ENCODE measurements at places on chromosomes 2 and 18.

DNA sequence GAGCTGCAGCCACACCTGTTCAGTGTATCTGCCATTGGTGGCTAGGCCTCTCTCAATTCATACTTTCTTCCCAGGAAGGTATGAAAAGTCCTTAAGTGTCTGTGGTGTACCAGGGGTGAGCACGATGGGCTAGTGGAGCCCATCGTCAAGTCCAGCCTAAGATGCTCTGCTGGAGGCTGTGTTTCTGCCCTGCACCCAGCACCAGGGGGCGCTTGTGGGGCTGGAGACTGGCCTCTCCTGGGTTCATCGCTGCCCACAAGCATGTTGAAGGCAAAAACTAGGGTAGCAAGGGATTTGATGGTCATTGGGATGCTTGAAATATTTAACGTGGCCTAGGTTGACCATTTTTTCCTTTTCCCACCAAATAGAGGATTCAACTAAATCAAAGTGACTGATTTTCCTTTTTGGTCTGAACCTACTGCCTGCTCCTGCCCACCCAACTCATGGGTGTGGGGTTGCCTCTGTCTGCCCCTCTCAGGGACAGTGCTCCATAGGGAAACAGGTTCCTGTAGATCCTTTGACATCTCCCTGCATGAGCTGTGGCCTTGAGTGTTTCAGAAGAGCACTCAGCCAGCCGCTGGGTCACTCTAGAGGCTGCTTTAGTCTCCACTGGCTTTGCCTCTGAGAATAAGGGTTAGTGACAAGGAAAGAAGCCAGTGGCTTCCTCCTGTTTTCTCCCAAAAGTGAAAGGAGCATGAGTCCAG, 59.0 kb downstream of the TPGS2 start:
- peak; percentile 15 for DNase-seq

DNA sequence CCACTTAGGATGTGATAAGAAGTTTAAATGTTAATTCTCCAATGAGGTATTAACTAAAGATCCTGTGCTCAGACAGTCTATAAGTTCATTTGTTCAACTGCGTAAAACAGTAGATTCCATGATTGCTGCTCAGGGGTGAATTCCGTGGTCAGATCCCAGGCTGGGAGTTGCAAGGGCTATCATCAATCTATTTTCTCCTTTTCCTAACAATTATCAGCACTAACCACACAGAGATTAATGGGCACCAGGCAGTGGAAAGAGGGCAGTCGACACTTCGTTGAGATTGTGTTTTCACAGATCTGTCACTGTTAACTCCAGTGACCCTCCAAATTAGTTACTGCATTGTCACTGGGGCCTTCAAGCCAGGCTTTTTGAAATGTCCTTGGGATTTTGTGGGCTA, 154.1 kb upstream of the SPRED2 start:
- no peak for DNase-seq

- peak; percentile 62 for DNase-seq
Observed at GRCh38 chr2:222982010-222982908, 69.7 kb upstream of the KCNE4 start.

DNA sequence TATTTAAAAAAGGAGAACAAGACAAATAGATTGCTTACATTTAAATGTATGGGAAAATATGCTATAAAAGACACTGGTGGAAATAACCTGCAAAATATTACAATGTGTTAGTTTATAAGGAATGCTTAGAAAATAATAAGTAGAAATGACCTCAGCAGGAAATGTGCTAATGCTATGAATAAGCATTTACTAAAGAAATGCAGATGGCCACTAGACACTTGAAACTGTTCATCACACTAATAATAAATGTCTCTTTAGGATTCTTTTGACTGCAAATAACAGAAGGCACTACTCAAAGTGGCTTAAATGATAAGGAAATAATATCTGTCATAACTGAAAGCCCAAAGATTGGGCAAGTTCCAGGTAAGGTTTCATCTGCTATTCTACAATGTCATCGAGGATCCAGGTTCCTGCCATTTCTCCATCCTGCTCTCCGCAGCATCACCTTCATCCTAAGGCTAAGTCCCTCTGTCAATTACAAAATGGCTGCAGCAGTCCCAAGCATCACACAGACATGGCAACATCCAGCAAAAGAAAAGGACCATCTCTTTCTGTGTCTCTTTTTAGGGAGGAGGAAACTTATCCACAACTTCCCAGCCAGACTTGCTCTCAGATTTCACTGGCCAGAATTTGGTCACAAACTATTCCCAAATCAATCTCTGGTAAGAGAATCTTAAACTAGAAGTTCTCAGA, 21.9 kb downstream of the METTL8 start:
- no peak for DNase-seq

- DNase-seq, result peak; percentile 39
Observed at GRCh38 chr18:35026407-35027061, 14.7 kb upstream of the MAPRE2 start.

DNA sequence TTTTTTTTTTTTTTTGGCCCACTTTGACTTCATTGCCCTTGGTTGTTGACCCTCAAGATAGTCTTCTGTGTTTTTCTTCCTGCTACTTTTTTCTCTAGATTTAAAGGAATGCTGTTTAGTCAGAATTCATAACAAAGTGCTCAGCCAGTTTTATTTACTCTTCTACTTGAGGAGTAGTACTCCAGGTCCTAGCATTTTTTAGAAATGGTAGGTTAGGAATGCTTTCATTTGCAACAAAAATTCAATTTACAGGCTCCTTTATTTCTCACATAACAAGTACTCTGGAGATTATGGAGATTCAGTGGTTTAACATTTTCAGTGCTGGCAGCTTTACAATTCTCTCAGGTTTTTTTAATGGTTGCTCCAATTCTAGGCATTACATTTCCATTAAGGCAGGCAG, 58.2 kb downstream of the KIAA1328 start:
- DNase-seq, result no peak

DNA sequence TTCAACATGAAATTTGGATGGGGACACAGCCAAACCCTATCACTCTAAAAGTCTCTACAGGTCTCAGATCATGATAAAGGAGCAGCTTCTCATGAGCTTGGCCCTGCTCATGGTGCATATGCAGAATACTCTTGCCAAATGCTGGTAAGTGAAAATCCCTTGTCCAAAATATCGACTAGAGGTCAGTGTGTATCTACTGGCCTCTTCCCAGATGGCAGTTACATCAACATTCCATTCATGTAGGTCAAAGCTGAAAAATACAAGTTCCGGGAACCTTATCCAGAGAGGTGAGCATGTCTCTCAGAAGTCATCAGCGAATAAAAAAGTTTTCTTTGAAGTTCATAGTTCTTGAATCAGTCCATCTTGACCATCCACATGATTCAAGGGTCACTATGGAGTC, 7.6 kb upstream of the NT5C1B start:
- DNase-seq, result no peak

GRCh38 chr18:8188184-8188583, 421.1 kb upstream of the RAB12 start:
- no peak for DNase-seq

GRCh38 chr2:74250189-74250631, 51.8 kb downstream of the MTHFD2 start:
- peak; percentile 71 for DNase-seq

- peak; percentile 97 for DNase-seq
Observed at GRCh38 chr2:10447895-10448575, at the start of gene ODC1. Gene ODC1 (minus strand): TSS chr2:10448327. CDS start chr2:10445032, 3,295 bp downstream.

GRCh38 chr2:190082118-190082517, 19.6 kb upstream of the MSTN start:
- DNase-seq, result no peak

GRCh38 chr2:53317861-53318260, 449.7 kb upstream of the CHAC2 start:
- no peak for DNase-seq

GRCh38 chr2:112242384-112242783, 12.5 kb downstream of the ZC3H8 start:
- no peak for DNase-seq

DNA sequence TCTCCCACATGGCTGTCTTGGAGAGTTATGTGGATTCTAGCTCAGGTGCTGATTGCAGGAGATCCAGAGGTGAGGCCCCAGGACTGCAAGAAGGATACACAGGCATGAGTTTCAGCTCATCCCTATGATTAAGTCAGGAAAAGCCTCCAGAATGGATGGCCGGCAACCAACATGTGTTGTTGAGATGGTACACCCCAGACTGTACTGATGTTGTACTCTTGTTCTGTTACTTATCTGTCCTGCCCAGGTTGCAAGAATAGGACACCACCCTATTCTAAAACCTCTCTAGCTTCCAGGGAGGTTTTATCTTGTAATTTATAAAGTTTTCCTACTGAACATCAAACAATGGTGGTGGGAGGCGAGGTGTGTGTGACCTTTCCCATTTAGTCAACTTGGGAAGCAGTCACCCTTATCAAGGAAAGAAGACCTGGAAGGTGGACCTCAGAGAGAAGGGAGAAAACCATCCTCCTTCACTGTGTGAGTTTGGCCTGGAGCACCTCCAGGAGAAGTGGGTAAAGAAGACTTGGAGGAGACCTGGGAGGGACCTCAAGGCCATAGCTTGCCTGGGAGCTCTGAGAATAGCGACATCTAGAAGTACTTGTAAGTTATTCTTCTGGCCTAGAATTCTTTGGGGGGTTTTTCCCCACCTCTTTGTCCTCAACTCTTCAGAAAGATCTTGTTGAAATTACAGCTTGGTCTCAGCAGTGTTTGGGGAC, 8.6 kb downstream of the FAM124B start:
- DNase-seq, result no peak

DNA sequence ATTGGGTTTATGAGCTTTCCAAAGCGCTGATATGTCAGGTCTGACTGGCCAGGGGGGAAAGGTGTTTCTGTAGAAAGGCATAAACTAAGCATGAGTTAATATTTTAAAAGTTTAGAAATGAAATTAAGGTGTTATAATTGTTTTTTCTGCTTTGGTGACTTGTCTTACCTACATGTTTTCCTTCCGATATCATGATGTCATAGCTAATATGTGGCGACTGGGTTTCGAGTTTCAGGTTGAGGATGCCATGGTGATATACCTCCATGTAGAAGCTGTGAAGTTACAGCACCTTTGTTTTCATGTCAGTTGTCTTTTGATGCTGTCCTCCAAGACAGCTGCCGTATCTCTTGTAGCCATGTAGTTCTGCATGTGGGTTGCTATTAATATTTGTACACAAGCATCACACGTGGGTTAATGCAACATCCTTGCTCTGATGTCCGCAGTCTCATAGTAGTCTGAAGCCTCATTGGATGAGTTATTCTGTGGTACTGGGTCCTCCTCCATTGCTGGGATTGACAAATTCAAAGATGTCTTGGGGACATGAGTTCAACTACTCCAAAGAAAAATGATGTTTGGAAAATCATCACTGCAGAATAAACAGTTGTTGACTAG, 230.6 kb downstream of the PRKCE start:
- DNase-seq, result no peak

- no peak for DNase-seq
Observed at GRCh38 chr2:202450785-202451184, 74.7 kb downstream of the BMPR2 start.

DNA sequence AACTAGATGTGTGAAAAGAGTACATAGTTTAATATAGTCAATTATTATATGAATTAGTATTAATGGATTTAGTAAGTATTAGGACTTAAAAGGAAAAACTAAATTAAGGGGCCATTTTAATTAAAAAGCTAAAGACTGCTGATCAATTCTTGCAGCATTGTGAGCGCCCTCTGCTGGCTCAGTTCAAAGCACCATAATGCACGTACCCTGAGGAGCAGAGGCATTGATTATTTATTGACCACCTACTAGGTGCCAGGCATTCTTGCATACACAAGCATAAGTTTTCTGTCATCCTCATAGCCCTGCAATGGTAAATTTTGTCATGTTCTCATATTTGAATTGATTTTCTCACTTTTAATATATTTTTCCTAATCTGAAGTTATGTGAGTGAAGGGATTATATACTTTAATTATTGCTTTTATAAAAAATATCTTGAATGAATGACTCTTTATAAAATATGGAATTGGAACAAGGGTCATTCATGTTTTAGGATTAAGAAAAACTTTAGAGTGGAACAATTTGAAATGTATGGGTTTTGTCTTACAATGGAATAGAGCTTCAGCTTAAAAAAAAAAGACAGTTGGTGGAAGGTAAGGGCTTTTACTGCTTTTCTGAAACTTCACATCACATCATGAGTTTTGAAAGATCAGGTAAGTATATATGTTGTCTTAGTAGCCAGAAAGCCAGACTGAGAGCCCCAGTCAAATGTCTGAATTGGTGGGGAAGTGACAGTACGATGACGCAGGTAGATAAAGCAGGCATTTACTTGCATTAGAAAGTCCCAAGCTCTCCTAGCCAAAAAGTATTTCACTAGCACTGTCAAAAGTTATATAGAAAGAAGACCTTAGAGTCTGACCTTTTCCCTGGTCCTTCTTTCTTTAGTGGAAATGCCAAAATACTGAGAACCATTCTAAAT, 9.7 kb downstream of the ITGA4 start:
- DNase-seq, result peak; percentile 23

DNA sequence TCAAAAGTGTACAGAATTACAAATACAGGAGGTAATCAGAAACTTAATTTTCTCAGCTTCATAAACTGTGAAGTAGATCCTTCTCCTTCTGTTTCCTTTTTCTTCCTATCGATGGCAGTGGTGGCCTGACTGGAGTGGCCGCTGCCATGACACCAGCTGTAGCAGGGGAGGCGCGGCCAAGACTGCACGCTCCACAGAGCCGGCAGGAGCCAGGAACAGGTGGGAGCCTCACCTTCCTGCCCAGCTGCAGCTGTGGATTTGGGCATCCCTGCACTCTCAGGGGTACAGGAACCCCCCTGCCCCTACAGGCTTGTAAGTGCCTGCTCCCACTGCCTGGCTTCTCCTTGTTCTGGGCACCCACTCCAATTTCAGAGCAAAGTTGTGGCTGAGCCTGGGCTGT, 76.1 kb downstream of the EPB41L3 start:
- DNase-seq, result no peak

DNA sequence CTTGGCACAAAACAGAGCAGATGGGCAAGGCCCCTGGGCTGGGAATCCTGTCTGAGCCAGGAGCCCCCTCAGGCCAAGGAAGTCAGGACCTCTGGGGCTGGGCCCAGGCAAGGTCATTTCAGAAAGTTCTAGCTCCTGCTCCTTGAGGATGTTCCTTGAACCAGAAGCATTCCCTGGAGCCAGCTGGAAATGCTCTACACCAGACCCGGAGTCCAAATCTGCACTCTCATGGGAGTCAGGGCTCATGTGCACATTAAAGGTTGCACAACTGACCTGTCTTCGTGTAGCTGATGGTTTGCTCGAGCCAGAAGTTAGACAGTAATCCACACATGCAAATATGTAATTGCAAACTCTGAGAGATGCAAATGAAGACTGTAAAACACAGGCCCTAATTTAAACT, 18.0 kb downstream of the PARD6G start:
- DNase-seq, result no peak

- DNase-seq, result no peak
Observed at GRCh38 chr2:204203704-204204103, 267.1 kb downstream of the ICOS start.

- DNase-seq, result no peak
Observed at GRCh38 chr18:50372743-50373142, 2.1 kb upstream of the SKA1 start.

DNA sequence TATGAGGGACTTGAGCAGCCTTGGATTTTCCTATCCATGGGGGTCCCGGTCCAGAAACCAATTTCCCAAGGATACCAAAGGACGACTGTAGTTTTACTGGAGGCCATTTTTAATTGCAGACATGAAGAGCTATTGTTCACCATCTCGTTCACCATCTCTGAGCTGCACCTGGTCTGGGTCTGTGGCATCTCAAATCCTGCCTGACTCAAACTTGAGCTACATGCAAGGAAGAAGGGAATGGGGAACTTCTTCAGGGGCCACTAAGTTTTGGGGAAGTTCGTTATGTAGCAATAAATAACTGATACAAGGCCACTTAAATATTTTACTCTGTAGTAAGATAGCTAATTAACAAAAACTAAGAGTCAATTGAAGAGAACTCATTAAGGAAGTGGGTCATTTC, 2.1 kb upstream of the SMCHD1 start:
- DNase-seq, result peak; percentile 20

GRCh38 chr2:4530231-4530630, 826.9 kb downstream of the DCDC2C start:
- no peak for DNase-seq
